ENCODE measurements at places on chromosomes 2 and 18.

- peak; percentile 56 for DNase-seq
These were observed 106.4 kb downstream of the POLR1A start for GRCh38 chr2:85999061-85999831.

DNA sequence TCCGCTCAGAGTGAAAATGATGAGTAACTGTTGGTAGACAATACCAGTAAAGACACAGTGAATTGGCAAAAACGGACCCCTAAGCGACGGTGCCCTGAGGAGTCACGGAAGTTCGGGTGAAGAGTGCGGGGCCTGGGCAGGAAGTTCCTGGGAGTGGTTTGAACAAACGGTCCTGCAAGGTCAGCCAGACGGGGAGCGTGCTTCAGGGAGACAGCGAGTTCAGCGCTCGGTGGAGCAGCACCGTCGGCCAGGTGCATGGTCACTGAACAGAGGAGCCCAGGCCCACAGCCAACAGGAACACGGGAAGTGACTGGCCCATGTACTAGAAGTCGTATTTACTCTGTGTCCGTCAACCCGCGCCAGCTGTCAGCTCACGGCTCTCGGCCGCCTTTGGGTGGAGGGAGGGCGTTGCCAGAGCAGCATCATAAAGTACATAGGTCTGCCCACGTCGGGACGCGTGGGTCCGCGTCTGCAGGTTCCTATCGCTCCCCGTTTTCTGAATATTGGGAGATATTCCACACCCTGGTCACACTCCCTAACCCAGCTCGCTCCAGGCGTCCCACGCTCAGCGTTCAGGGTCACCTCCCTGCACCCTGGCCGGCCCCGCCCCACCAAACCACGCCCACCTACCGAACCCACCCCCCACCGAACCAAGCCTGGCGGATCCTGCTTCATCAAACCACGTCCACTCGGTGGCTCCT lies 75.6 kb upstream of the UXS1 start:
- no peak for DNase-seq

- no peak for DNase-seq
These were observed 325.9 kb downstream of the SLC8A1 start for GRCh38 chr2:40126006-40126405.

DNA sequence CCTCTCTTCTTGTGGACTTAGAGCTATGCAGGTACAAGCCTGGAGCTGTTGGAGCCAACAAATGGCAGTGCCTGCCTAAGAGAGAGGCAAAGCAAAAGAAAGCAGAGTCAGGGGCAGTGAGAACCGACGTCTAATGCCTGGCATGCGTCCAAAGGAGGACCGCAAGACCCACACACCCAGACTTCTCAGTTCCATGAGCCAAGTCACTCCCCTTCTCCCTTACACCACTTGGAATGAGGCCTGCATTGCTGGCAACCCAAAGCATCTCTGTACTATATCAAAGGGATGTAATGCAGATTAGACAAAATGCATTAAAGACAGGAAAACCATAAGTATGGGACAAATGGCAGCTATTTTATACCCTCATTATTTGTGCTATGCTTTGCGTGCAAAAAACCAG lies 49.9 kb upstream of the RNU4ATAC start:
- DNase-seq = peak; percentile 64

Data from SK-N-MC (cell line).